ENCODE measurements at places on chromosomes 7 and 10.

GRCh38 chr7:97064972-97065587 is 40.4 kb upstream of the DLX5 start:
- DNase-seq: no peak

- no peak for DNase-seq
Observed at GRCh38 chr10:82148764-82149163, 273.8 kb downstream of the NRG3 start.

DNA sequence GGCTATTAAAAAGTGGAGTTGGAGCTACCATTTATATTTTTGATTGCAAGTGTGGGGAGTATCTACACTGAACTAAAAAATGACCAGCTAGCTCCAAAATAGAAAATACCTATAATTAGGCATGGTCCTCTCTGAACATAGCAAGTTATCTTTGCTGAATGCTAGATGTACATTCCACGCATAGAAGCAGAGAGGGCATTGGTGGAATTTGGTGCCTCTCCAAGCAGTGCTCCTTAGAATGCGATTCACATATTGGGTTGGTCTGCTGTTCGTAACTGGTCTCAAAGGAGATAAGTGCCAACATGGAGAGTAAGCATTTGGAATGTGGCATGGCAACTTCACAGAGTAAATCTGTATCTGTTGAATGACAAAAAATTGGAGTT is 196.2 kb downstream of the PTN start:
- no peak for DNase-seq

GRCh38 chr10:79927111-79927828 is 21.6 kb downstream of the SFTPD start:
- no peak for DNase-seq

GRCh38 chr10:104057717-104058116 is 28.0 kb downstream of the COL17A1 start:
- no peak for DNase-seq

All from T-helper 1 cell (primary cell).